Activated T-cell treated with anti-CD3 and anti-CD28 coated beads for 24 hours (primary cell): ENCODE measurements at places on chromosomes 12 and 14.

- DNase-seq = peak; percentile 37
Observed at GRCh38 chr14:105398726-105399465, 558 bp downstream of the TEX22 start.

DNA sequence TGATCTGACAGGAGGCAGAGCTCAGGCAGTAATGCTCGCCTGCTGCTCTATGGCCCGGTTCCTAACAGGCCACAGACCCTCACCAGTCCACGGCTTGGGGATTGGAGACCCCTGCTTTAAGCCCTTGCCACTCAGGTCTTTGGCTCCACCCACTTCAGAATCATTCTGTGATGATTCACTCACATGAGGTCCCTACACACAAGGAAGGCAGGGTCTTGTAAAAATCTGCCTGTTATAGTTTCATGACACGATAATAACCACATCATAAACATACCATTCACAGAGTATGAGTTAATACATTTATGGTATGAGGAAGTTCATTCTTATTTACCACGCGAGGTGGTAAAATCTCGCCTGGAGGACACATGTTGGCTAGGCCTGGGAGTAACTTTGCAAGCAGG lies 29.0 kb upstream of the MAX start:
- DNase-seq = no peak

DNA sequence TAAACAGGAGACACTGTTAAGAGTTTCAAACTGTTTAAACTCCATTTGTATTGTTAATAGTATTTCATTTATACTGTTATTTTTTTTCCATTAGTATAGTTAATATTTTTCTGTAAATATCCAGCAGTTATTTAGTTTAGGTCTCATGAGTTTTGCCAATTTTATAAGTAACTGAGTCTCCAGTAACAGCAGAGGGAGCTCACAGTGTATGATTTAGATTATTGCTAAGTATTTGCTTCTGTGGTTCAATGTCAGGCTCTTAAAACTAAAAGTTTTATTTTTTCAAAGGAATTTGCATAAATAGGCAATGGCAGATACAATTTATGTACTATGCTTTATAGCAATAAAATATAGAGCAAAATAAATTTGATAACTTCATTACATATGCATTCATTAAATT lies 209.7 kb downstream of the ATXN7L3B start:
- DNase-seq = no peak

GRCh38 chr12:19035536-19035935 lies 94.0 kb upstream of the PLEKHA5 start:
- no peak for DNase-seq

GRCh38 chr14:47657143-47657542 lies 18.3 kb downstream of the MDGA2 start:
- DNase-seq = no peak

- DNase-seq = no peak
Observed at GRCh38 chr12:124631681-124632256, 64.4 kb upstream of the NCOR2 start.

GRCh38 chr12:82130762-82131161 lies 227.4 kb downstream of the CCDC59 start:
- no peak for DNase-seq

GRCh38 chr12:46921048-46921763 lies 95.4 kb upstream of the SLC38A4 start:
- no peak for DNase-seq

GRCh38 chr12:47014474-47014873 lies 64.9 kb upstream of the PCED1B start:
- no peak for DNase-seq

DNA sequence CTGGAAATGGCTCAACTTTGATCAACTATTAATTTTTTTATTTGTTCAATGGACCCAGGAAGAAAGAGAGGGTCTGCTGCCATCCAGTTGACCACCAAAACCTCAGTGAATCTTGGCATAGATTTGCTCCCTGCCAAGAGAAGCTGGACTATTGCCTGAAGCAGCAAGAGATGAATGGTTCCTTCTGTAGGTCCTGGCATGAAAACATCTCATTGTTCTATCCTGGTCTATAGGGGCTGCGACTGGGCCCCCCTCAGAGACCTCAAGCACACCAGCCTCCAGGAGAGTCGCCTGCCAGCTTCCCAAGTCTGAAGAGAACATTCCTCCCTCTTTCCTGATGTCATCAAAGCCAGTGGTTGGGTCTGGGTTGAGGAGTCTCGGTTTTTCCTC lies 204.9 kb downstream of the TMX1 start:
- no peak for DNase-seq

- no peak for DNase-seq
Observed at GRCh38 chr12:132772606-132773005, 11.0 kb upstream of the ANKLE2 start.

GRCh38 chr12:12919666-12920435 lies 28.5 kb downstream of the GPRC5A start:
- DNase-seq = no peak

DNA sequence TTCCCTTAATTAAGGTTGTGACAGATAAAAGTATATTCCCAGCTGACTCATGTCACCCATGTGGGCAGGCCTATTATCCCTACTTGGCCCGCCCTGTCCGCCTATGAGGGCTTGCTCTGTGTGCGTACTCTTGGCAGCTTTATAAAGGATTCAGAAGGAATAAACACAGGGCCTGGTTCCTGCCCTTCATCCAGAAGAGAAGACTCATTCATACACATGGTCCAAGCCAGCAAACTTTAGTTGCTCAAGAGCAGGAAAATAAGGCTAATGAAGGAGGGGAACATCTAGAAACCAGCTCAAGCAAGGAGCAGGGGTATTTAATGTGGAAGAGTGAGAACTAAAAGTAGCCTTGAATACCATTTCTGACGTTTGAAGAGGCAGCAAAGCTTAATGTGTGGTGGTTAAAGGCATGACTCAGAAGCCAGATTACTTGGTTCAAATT lies 141.9 kb downstream of the CRADD start:
- DNase-seq = no peak

GRCh38 chr12:7642876-7643309 lies 22.8 kb downstream of the APOBEC1 start:
- DNase-seq = peak; percentile 8

- no peak for DNase-seq
Observed at GRCh38 chr12:92927436-92928281, 1.4 kb downstream of the EEA1 start.

GRCh38 chr12:121781484-121781997 lies 11.9 kb downstream of the RHOF start:
- DNase-seq = no peak

- no peak for DNase-seq
Observed at GRCh38 chr12:131971226-131971625, 21.5 kb downstream of the EP400 start.

- no peak for DNase-seq
Observed at GRCh38 chr12:111768159-111768895, 1.6 kb downstream of the ALDH2 start.

GRCh38 chr12:110505332-110505731 lies 3.2 kb downstream of the RAD9B start:
- DNase-seq = no peak

- no peak for DNase-seq
Observed at GRCh38 chr12:106418970-106419369, 61.4 kb downstream of the POLR3B start.

DNA sequence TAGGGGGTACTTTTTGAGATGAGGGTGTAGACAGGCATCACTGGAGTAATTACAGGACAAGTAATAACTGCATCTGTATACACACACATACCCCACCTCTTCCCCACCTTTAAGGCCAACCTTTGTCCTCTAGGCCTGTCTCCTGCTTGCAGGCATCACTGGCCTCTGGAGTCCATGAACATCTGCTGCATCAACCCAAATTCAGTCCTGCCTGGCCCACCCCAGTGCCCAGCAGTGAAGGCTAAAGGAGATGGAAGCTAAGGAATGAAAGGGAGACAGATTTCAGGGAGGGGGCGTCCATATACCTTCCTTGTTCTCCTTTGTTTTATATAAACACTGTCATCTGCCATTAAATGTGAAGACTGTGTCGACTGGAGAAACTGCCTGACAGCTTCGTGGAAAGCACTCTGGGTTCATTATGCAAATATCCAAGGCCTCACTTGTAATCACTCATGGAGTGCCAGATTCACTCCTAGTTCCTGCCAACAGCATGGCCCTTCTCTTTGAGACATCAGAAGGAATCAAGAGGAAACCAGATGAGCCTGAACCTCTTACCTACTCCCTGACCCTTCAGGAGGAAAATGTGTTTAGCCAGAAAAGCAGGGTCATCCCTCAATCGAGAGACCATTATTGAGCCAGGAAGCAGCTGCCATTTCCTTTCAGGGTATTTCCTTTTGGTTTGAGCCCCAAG lies 64.4 kb downstream of the SERPINA3 start:
- DNase-seq = no peak

GRCh38 chr14:69260190-69260860 lies 367 bp downstream of the GALNT16 start:
- DNase-seq = no peak

- DNase-seq = peak; percentile 33
Observed at GRCh38 chr12:51591016-51591901, at the start of gene SCN8A. TSS of gene SCN8A (plus strand) at chr12:51591233. CDS start at chr12:51662818, 71,585 bp downstream.

DNA sequence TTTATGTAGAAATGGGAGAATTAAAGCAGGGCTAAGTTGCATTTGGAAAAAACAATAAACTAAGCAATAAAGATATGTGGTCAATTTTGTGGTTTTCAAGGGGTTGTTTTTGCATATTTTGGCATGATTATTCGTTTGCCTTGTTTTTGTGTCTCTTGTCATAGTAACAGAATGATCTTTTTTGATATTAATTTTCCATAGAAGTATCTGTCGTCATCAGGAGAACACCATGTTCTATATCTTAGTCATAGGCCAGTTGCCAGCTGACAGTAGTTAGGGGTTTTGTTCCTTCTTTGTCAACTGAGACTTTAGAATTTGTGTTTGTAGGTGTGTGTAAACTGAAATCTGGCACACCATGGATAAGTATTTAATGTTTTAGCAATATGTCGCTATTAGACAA lies 1354.8 kb downstream of the LRFN5 start:
- DNase-seq = no peak

DNA sequence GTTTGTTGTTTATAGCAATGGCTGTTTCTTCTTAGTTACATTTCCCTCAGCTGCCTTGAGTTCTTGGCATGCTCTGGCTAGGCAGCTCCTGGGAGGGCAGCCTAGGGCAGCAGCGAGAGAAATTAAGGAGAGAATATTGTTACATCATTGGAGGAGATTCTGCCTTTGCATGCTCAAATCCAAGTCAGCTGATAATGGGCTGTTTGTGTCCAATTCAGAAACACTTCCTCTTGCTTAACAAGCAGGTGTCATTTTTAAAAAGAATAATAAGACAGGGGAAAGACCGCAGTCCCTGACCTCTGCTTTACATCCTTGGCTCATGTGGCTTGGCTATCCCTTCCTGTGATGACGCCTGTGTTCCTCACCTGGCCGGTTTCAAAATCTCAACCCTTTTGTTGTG lies 76.9 kb downstream of the ESR2 start:
- no peak for DNase-seq

GRCh38 chr12:106309671-106310505 lies 7.4 kb downstream of the TCP11L2 start:
- no peak for DNase-seq

DNA sequence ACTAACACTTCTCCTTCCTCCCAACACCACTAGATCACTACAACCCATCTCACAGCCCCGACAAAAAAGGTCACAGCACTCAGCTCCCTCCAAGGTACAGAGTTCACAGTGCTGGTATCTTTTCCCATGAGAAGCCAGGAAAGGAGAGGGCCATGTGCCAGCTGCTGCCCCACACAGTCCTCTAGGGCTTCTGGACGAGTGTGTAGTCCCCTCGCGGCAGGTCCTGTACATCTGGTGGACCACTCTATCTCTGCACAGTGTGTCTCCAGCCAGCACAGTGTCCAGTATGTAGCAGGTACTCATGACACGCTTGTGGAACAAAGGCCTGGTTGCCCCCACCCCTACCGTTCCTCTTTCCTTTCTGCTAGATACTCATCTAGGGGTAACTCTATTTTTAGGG lies 134.4 kb upstream of the FOXN3 start:
- no peak for DNase-seq

GRCh38 chr14:35213869-35214387 lies 78.3 kb upstream of the PSMA6 start:
- DNase-seq = no peak

DNA sequence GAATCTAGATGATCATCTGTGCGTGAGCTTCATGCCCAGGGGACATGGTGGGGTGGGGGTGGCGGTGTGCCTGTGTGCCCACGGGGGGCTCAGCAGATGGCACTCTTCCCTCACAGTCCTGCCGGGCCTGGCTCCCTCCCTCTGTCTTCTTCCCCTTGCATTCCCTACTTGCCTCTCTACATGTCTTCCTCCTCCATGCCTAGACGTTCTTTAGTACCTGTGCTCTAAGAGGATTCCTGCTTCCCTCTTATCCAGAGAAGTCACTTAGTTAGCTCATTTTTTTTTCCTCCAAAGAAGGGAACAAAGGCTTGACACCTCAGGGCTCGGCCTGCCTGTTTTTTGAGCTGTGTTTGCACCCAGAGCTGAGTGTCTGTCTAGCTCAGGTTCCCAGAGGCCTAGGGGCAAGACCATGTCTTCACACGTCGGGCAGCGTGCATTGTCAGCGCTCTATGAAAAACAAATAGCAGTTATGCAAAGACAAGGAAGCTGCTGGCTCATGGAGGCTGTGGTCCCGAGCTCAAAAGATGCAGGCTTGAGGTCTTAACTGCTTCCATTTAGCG lies 48.8 kb downstream of the NINJ2 start:
- DNase-seq = peak; percentile 20

DNA sequence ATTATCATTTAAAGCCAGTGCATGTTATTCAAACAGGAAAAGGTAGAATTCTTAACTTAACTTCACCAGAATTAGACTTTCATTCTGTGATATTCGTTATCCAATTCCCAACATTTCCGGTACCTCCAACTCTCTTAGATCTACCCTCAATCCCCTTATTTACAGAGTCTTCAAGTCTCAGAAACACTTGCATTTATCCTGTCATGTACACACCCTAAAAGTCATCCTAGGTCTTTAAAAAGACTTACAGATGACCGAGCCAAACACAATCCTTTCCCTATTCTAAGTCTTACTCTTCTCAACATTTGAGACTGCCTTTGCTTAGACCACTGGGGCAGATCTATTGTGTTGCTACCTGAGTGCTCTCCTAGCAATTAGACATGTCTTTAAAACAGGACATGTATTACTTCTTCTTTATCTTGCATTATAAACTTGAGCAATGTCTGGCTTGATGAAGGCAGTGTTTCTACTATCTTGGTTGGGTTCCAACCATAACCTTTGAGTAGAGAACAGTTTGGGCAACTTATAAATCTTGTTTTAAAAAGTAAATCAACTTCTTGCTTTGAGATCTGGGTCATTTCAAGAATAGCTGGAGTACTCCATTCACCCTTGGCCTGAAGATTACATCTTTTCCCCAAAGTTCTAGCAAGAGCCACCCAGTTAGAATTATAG lies 140.6 kb upstream of the PLEKHG7 start:
- no peak for DNase-seq
